ENCODE measurements at places on chromosomes 11 and 22. TPM values are rescaled to one million over a fixed set of nuclear protein-coding genes. Genes with fewer than 3 reads are reported as not detected.

HOATZ gene
- total RNA-seq: not detected

CHST1 gene
- not detected for total RNA-seq

TMEM191C gene
- total RNA-seq: not detected

SDHAF2 gene
- total RNA-seq: 70.6 TPM

TIGD3 gene
- 0.25 TPM for total RNA-seq

KRTAP5-2 gene
- total RNA-seq: not detected

GPR83 gene
- total RNA-seq: not detected

DEPDC7 gene
- 22.5 TPM for total RNA-seq

TTC17 gene
- total RNA-seq: 98.5 TPM

APOBEC3B gene
- total RNA-seq: 3.5 TPM

RASSF10 gene
- total RNA-seq: not detected

JOSD1 gene
- 53.5 TPM for total RNA-seq

MRGPRE gene
- total RNA-seq: not detected

CRELD2 gene
- 88.0 TPM for total RNA-seq

PARVG gene
- not detected for total RNA-seq

KCNJ5 gene
- total RNA-seq: not detected

GRCh38 chr22:41891407-41891806, 23.5 kb downstream of the SHISA8 start:
- DNase-seq: no peak

GRCh38 chr11:16986434-16987204, 27.6 kb downstream of the PLEKHA7 start:
- no peak for DNase-seq

- DNase-seq: peak; percentile 60
Measured at GRCh38 chr22:47929073-47929472, 1166.6 kb downstream of the TBC1D22A start.

DNA sequence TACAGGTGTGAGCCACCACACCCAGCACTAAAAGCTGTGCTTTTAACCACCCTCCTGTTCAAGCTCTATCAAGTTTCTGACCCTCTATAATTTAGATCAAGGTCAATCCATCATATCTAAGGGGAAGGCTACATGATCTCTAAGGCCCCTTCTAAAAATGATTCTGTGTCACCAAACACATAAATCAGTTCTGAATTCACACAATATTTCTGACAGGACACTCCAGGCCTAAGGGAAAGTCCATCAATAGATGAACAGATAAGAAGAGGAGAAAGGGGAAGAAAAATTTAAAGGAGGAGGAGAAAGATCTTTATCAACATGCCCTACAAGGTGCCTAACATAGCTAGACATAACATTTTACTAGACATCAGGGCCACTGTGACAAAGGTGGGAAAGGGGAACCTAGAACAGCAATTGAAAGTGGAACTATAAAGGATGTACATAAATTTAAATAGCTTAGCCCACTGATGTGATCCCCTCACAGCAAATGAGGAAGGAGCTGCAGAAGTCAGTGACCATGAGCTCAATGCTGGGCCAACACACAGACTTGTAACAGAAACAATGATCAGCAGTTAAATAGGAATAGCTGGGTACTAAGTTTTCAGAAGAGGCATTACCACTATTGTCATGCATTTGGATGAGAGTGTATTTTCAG, 4.7 kb downstream of the PRCP start:
- no peak for DNase-seq

GRCh38 chr11:3160252-3161031, 4.7 kb downstream of the OSBPL5 start:
- DNase-seq: peak; percentile 82

DNA sequence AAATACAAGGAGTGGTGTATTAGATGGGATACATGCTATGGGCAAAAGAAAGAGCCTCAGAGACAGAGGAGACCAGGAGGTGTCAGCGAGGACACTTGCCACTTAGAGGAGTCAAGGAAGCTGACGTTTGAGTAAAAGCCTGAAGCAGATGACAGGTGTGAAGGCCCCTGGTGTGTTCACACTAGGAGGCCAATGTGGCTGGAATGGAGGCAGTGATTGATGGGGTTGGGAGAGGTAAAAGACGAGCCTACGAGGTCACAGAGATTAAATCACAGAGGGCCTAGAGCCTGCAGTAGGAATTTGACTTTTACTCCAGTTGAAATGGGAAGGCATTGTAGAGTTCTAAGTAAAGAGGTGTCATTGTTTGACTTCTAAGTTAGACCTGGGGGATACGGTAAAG, 12.0 kb upstream of the GDPD5 start:
- no peak for DNase-seq

- DNase-seq: no peak
Measured at GRCh38 chr11:133343951-133344350, 188.3 kb downstream of the OPCML start.

- no peak for DNase-seq
Measured at GRCh38 chr11:129728581-129728980, 87.1 kb upstream of the TMEM45B start.

DNA sequence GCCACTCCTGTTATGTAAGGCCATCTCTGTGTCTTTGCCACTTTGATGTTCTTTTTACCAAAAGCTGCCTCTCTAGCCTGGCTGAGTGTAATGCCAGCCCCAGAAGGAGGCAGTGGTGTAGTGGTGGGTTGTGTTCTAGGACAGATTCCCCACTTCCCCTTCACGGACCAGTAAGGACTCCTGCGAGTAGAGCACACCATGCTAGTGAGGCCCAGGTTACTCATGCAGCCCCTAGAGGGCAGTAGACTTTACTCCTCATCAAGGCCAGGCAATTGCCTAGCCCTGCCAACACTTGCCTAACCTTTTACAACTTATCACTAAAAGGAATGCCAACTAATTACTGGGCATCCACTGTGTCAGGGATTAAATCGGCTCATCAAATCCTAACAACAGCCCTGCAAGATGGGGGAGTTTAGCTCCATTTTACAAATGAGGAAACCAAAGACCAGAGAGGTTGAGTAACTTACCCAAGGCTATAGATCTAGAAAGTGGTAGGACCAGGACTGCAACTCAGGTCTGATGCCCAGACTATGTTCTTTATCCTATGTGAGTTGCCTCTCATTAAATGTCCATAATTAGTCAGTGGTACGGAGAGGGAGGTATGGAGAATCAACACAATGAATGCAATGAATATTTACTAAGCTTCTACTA, 75.3 kb downstream of the APIP start:
- DNase-seq: no peak

GRCh38 chr11:110098645-110099044, 5.5 kb downstream of the ZC3H12C start:
- DNase-seq: no peak

GRCh38 chr11:9078113-9079086, 13.0 kb downstream of the SCUBE2 start:
- DNase-seq: no peak

- no peak for DNase-seq
Measured at GRCh38 chr11:111577821-111578220, 24.4 kb upstream of the SIK2 start.

GRCh38 chr11:12704049-12704448, 29.8 kb downstream of the TEAD1 start:
- DNase-seq: peak; percentile 75

DNA sequence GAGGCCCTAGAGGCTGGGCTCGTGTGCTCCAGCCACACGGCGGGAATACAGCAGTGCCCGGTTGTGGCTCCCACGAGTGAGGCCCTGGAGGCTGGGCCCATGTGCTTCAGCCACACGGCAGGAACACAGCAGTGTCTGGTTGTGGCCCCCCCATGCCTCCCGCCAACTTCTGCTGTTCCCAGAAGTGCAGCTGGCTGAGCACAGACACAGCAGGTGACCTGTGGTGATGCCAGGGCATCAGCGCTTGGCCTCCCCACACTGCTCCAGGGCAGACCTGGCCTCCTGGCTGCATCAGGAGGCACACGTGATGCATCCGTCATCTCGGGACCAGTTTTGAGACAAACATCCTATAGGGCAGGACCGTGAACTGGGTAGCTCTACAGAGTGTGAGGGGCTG, 110.3 kb downstream of the KCNQ1OT1 start:
- no peak for DNase-seq

DNA sequence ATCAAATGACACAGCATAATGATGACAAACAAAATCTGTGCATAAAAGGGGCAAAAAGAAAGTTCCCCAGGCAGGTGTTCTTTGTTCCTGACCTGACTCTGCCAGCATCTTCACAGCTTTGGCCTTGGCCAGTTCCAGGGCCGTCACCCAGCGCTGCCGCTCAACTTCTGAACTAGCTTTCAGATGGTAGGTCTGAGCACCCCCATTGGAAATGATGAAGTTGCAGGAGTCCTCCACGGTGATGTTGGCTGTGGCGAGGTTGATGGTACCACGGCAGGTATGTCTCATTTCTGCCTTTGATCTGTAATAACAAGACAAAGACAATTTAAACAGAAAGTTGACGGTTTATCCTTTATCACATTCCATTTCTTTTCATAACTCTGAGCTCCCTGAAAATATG, 5.3 kb downstream of the OSBP start:
- no peak for DNase-seq

DNA sequence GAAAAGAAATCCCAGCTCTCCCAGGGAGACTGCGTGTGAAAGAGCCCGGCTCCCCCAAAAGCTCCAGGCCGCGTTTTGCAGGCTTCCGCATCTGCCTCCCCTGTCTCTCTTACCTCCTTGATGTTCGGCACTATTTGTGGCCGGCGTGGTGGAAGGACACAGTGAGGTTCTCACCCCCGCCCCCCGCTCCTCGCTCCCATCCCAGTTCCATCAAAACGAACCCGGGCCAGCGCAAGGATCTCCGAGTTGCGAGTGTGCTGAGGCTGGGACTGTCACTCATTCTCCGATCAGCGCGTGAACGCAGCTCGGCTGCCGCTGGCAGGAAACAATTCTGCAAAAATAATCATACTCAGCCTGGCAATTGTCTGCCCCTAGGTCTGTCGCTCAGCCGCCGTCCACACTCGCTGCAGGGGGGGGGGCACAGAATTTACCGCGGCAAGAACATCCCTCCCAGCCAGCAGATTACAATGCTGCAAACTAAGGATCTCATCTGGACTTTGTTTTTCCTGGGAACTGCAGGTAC, at the start of gene NCAM1:
Gene NCAM1, plus strand, starts transcription at position 275 of the 523 bp plus-strand sequence.
- DNase-seq: peak; percentile 90

DNA sequence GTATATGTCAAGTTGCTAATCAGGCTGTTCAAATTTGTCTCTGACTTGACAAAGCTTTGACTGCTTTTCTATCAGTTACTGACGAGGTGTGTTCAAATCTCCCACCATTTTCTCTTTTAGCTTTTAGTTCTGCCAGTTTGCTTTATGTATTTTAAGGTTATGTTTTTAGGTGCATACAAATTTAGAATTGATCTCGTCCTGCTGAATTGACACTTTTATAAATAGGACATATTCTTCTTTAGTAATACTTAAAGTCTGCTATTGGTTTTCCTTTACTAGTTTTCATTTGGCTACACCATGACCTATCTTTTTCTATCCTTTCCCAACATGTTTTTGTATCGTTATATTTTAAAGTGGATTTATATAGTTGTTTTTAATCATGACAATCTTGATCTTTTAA, 65.7 kb upstream of the KCNQ1OT1 start:
- DNase-seq: no peak

DNA sequence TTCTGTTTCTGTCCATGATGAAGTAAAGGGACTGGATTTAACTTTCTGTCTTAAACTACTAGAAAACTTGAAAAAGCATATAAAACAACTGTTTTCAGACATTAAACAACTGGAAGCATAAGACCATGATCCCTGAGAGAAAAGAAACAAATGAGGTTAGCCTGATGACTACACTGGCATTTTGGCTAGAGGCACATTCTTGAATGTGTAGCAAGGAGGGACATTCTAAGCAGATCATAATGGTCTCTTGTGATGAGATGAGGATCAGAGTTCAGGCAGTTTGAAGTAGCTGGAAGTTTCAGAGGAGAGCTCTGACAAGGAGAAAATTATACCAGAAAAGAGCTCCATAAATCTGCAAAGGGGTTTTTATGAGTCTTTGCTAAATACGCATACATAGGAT, 75.4 kb downstream of the AASDHPPT start:
- no peak for DNase-seq

DNA sequence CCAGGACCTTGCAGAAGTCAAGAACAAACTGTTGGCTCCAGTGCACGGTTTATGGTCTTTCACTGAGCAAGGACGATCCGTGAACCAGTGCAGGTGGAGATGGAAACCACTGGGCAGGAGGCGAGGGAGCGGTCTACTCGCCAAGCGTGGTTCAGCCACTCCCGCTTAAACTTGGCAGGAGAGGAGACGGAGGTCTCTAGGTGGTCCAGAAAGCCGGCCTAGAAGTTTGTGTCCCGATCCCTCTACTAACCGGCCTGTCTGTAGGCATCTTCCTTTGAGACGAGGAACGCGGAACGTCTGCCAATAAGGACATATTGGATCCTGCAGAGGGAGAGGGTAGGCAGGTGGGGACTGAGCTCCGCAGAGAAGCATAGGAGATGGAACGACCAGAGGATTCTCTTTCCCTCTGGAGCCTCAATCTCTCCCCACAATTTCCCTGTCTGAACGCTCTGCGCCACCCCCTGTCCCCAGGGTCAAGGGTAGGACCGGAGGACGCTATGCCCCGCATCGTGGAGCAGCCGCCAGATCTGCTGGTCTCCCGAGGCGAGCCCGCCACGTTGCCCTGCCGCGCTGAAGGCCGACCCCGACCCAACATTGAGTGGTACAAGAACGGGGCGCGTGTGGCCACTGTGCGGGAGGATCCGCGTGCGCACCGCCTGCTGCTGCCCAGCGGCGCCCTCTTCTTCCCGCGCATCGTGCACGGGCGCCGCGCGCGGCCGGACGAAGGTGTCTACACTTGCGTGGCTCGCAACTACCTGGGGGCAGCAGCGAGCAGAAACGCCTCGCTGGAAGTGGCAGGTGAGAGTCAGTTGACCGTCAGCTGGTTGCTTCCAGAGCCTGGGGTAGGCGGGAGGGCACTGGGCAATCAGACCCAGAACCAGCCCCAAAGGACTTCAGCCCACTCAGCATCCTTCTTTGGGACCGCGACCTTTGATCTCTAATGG, 3.4 kb downstream of the ROBO3 start:
- no peak for DNase-seq

GRCh38 chr22:19019029-19019678, 83.1 kb upstream of the PRODH start:
- no peak for DNase-seq

- no peak for DNase-seq
Measured at GRCh38 chr11:959027-959426, 33.4 kb downstream of the AP2A2 start.

DNA sequence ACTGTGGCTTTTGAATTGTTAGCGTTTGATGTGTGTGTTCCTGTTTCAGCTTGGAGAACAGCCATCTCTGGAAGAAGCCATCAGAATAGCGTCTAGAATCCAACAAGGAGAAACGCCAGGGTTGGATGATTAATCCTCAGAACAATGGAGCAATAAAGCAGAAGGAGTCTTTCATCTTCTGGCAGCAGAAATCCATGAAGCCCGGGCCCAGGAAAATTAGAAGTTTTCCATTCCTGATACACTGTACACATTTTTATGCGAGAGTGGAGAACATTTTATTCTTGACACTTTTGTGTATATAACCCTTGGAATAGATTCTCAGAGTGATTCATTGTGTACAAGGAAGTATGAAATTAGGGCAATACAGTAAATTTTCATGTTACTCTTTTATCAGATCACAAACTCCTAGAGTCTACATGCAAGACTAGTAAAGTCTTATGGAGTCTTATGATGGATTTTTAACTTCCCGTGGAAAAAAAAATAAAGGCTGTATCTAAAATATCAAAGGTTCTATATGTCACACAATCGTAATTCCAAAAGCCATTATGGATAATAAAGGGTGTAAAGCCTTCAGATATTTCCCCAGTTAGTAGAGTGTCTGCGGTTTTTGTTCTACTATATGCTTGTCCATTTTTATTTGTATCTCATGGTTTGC, 45.9 kb upstream of the WEE1 start:
- no peak for DNase-seq

GRCh38 chr11:65419460-65419771, 3.2 kb upstream of the NEAT1 start:
- no peak for DNase-seq

GRCh38 chr11:27139742-27140367, 99.2 kb downstream of the BBOX1 start:
- DNase-seq: no peak

All from SJSA1 (cell line).